ENCODE measurements at places on chromosomes 11 and 22. TPM values are rescaled to one million over a fixed set of nuclear protein-coding genes. Genes with fewer than 3 reads are reported as not detected.

- DNase-seq: no peak
- H3K36me3 ChIP-seq: no peaks in the 10 kb centered on the region
- H3K27ac ChIP-seq: no peak overlapping the region
- H3K4me3 ChIP-seq: no peak overlapping the region
- no peaks in the 10 kb centered on the region for H3K27me3 ChIP-seq
Observed at GRCh38 chr22:33513388-33514338, 406.6 kb downstream of the LARGE1 start.

DNA sequence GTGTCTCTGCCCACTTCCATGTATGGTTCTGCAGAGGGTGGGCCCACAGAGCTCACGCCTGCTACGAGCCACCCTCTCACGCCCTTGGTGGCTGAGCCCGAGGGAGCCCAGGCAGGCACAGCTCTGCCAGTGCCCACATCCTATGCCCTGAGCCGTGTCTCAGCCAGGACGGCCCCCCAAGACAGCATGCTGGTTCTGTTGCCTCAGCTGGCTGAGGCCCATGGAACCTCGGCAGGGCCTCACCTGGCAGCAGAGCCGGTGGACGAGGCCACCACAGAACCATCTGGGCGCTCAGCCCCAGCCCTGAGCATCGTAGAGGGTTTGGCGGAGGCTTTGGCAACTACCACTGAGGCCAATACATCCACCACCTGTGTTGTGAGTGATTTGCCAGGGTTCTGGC, 64.0 kb downstream of the OTOG start:
- no peaks in the 10 kb centered on the region for H3K36me3 ChIP-seq
- peak; percentile 26 for DNase-seq
- no peaks in the 10 kb centered on the region for H3K4me1 ChIP-seq
- peaks cover 8% of the 10 kb centered on the region for H3K27me3 ChIP-seq

- H3K4me1 ChIP-seq: no peaks in the 10 kb centered on the region
- no peak overlapping the region for H3K27ac ChIP-seq
- H3K36me3 ChIP-seq: no peaks in the 10 kb centered on the region
- H3K4me3 ChIP-seq: no peak overlapping the region
- DNase-seq: no peak
Observed at GRCh38 chr11:57387289-57388030, 3.0 kb downstream of the PRG2 start.

- no peak overlapping the region for H3K4me3 ChIP-seq
- DNase-seq: no peak
- H3K27ac ChIP-seq: no peak overlapping the region
- H3K27me3 ChIP-seq: no peaks in the 10 kb centered on the region
- H3K36me3 ChIP-seq: no peaks in the 10 kb centered on the region
Observed at GRCh38 chr22:46958658-46959057, 196.2 kb downstream of the TBC1D22A start.

GRCh38 chr11:18768472-18768901, 23.1 kb downstream of the PTPN5 start:
- no peak overlapping the region for H3K4me3 ChIP-seq
- peak overlapping the region; percentile 51 for H3K27ac ChIP-seq
- peaks cover 13% of the 10 kb centered on the region for H3K27me3 ChIP-seq
- DNase-seq: peak; percentile 66
- no peaks in the 10 kb centered on the region for H3K36me3 ChIP-seq
- H3K4me1 ChIP-seq: peaks cover 42% of the 10 kb centered on the region

GRCh38 chr11:118406599-118407166, 5.3 kb downstream of the ATP5MG start:
- H3K4me1 ChIP-seq: peaks cover 54% of the 10 kb centered on the region
- no peaks in the 10 kb centered on the region for H3K27me3 ChIP-seq
- H3K4me3 ChIP-seq: no peak overlapping the region
- DNase-seq: no peak

RBM4 gene
- total RNA-seq: 111 TPM

OR2AG2 gene
- total RNA-seq: not detected

ZW10 gene
- total RNA-seq: 17.3 TPM

GPHA2 gene
- total RNA-seq: not detected

PTPRCAP gene
- 424 TPM for total RNA-seq
